Mesothelial cell of epicardium (in vitro differentiated cells): ENCODE measurements at places on chromosomes 6 and 20. TPM values are rescaled to one million over a fixed set of nuclear protein-coding genes. Genes with fewer than 3 reads are reported as not detected.

DNA sequence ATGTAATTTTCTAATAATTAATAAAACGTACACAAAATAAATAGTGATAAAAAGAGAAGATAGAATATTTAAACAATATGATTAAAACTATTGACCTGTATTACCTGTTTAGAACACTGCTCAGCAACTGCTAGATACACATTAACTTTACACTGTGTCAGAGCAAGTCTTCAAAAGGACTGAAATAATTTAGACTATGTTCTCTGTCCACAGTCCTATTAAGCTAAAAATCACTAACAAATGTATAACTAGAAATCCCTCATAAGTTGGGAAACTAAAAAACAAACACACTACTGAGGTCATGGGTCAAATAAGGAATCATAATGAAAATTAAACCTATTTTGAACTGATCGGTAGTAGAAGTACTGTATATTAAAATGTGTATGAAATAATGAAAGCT is 181.7 kb downstream of the QKI start:
- no peaks in the 10 kb centered on the region for H3K27me3 ChIP-seq
- H3K27ac ChIP-seq = no peak overlapping the region
- DNase-seq = no peak
- H3K36me3 ChIP-seq = peaks cover 6% of the 10 kb centered on the region

- H3K4me3 ChIP-seq = no peak overlapping the region
- no peak for DNase-seq
- H3K27me3 ChIP-seq = no peaks in the 10 kb centered on the region
- no peaks in the 10 kb centered on the region for H3K4me1 ChIP-seq
- H3K27ac ChIP-seq = no peak overlapping the region
Observed at GRCh38 chr6:158270389-158271127, 41.7 kb upstream of the TULP4 start.

DNA sequence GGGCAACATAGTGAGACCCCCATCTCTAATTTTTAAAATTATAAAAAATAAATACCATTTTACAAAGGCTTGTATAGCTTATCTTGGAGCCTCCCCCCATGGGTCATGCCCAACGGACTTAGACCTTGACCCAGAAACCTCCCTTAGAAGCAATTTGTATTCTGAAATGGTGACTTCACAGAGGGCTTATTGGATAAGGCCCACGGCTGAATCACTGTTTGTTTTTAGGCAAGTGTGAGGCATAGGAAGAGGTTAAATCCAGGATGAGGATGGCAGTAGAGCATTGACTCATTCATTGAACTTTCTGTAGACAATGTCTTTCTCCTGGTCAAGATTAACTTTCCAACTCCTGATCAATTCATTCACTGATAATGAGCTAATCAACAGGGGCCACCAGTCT is 6.2 kb upstream of the SNAI1 start:
- peaks cover 20% of the 10 kb centered on the region for H3K27me3 ChIP-seq
- no peak for DNase-seq
- H3K4me1 ChIP-seq = no peaks in the 10 kb centered on the region
- H3K27ac ChIP-seq = no peak overlapping the region
- H3K4me3 ChIP-seq = no peak overlapping the region
- H3K36me3 ChIP-seq = no peaks in the 10 kb centered on the region

DNA sequence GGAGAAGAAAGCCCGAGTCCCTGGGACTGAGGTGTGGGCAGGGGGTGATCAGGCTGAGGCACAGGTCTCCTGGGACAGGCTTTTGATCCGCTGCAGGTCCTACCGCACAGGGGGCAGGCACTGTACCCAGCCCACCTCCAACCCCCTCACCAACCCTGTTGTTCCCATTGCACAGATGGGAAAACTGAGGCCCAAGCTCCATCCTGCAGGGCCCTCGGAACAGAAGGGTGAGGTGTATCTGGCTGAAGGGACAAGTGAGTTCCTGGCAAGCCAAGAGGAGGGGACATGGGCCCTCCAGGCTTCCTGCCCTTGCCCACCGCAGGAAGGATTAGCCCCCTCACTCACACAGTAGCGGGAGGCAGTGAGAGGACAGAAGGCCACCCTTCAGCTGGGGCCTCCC is 16.5 kb upstream of the SPDEF start:
- H3K4me3 ChIP-seq = no peak overlapping the region
- H3K27me3 ChIP-seq = no peaks in the 10 kb centered on the region
- H3K4me1 ChIP-seq = peaks cover 3% of the 10 kb centered on the region

DNA sequence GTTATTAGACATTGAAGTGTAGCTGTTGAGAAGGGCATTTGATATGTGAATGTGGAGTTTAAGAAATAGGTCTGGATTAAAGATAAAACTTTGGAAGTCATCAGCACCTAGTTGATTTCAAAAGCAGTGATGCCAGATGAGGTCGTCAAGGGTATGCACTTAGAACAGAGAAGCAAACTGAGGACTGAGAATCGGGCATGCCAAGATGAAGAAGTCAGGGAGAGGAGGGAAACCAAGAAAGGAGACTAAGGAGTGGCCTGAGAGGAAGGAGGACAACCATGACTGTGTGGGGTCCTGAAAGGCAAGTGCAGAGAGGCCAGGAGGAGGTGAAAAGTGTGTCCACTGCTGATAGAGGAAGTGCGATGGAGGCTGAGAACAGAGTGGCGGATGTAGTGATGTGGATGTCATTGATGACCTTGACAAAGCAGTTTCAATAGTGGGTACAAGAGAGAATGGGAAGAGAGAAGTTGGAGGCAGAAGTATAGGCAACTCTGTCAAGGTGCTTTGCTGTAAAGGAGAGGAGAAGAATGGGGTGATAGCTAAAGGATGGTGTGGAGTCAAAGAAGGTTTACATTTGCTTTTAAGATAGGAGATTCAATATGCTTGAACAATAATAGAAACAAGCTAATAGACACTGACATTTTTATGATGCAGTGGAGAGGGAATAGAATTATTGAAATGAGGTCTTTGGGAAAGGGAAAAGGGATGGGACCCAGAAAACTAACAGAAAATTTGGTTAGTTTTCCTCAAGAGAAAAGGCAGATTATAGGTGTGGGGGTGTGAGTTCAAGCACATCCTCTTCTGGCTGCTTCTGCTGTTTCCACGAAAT is 139.7 kb upstream of the TMEM170B start:
- no peaks in the 10 kb centered on the region for H3K27me3 ChIP-seq
- no peak for DNase-seq
- no peaks in the 10 kb centered on the region for H3K36me3 ChIP-seq
- no peak overlapping the region for H3K27ac ChIP-seq

Gene DUSP15
- 8.4 to 10.4 TPM (median 8.5 TPM) in 3 replicates for total RNA-seq

DNA sequence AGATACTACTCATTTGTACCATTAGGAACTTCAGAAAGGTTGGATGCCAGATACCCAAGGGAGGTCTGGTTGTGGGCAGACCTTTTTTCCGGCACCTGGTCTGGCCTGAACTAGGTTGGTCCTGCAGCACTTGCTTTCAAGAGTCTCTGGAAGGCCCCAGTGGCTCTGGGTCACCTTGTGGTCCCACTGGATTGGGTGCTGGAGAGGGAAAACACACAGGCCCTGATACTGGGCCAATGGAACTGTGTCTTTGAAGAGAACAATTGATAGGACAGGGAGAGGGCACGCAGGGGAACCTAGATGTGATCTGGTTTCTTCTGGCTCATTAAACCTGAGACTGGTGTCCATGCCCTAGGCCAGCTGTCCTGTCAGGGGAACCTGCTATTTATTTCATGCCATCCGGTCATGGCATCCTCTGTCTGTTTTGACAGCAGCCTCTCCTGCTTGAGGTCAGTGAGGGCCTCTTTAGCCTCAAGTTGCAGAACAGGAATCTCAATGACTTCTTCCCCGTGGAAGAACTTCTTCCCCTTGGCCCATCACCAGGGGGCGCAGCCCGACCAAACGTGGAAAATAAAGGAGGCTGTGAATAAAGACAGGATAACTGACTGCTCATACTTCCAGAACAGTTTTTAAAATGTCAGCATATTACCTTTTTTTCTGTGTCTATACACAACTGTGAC is 25.0 kb downstream of the TAF8 start:
- H3K27me3 ChIP-seq = no peaks in the 10 kb centered on the region
- DNase-seq = peak; percentile 88
- peak overlapping the region; percentile 19 for H3K27ac ChIP-seq
- H3K36me3 ChIP-seq = peaks cover 29% of the 10 kb centered on the region
- H3K4me1 ChIP-seq = peaks cover 2% of the 10 kb centered on the region

GRCh38 chr6:141326426-141326825 is 806.3 kb upstream of the GJE1 start:
- no peak for DNase-seq
- H3K4me1 ChIP-seq = no peaks in the 10 kb centered on the region
- H3K27me3 ChIP-seq = no peaks in the 10 kb centered on the region
- no peak overlapping the region for H3K27ac ChIP-seq
- H3K4me3 ChIP-seq = no peak overlapping the region

DNA sequence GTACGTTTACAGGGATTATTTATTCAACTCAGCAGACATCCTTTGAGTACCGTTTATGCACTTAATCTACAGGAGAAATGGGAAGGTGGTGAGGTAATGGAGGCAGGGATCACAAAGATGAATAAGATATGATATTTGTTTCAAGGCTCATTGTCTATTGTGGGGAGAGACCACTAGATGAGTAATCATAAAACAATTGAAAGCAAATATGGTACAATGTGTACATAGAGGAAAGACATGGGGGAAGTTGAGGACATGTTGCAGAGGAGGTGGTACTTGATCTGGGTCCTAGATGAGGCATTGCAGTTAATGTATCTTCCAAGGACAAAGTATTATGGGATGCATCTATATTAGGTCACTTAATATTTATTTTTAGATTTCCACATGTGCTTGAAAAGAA is 13.7 kb upstream of the CDC5L start:
- H3K4me1 ChIP-seq = no peaks in the 10 kb centered on the region
- H3K4me3 ChIP-seq = no peak overlapping the region
- DNase-seq = no peak

- no peak overlapping the region for H3K27ac ChIP-seq
- H3K4me3 ChIP-seq = no peak overlapping the region
- peaks cover 1% of the 10 kb centered on the region for H3K27me3 ChIP-seq
- no peak for DNase-seq
Observed at GRCh38 chr6:109449064-109449794, 6.3 kb downstream of the MICAL1 start.

- no peak for DNase-seq
- peaks cover 3% of the 10 kb centered on the region for H3K4me1 ChIP-seq
- H3K4me3 ChIP-seq = no peak overlapping the region
- H3K36me3 ChIP-seq = no peaks in the 10 kb centered on the region
- H3K27me3 ChIP-seq = no peaks in the 10 kb centered on the region
Observed at GRCh38 chr6:53216301-53216700, 67.7 kb upstream of the GCM1 start.
